ENCODE measurements at places on chromosomes 11 and 22.

DNA sequence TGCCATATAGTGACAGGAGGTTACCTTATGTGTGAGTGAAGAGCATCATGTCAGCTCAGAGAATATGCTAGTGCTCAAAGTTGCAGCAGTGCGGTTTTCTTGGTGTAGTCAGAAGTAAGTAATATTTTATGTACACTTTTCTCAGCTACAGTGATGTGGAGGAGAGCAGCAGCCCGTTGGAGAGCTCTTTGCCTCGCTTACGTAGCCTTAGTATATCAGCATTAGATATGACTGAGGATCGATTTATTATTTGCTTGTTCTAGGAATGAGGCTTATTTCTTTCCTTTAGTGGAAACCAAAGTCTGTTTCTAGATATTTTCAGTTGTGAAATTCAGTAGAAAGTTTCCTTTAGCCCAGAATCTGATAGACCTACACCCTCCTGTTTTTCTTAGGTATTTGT is 63.6 kb downstream of the PPP2R1B start:
- DNase-seq, result no peak

GRCh38 chr11:12800032-12800671 is 125.9 kb downstream of the TEAD1 start:
- no peak for DNase-seq

DNA sequence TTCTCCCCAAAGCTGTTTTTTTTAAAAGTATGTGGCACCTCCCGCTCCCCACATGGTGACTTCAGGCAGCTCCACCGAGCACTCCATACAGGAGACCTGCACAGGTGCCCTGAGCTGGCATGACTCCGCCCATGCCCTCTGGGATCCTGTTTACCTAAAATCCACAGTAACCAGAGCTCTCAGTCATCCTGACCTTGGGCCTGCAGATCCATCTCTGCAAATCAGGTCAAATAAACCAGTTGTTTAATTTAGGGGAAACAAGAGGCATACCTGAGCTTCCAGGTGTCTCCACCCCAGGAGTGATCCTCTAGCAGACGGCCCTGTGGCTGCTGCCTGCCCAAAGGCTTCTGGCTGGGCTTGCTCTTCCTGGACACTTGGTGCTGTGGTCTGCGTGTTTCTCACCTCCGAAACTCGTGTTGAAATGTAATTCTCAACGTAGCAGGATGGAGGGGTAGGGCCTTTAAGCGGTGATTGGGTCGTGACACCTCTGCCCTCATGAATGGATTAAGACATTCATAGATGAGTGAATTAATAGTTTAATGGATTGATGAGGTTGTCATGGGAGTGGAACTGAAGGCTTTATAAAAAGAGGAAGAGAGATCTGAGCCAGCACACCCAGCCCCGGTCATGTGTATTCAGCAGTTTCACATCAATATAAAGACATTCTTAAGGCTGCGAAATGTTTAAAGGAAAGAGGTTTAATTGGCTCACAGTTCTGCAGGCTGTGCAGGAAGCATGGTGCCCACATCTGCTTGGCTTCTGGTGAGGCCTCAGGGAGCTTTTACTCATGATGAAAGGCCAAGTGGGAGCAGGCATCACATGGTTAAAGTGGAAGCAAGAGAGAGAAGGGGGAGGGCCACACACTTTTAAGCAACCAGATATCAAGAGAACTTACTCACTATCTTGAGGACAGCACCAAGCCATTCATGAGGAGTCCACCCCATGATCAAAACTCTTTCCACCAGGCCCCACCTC is 34.1 kb downstream of the LINC01488 start:
- peak; percentile 2 for DNase-seq

DNA sequence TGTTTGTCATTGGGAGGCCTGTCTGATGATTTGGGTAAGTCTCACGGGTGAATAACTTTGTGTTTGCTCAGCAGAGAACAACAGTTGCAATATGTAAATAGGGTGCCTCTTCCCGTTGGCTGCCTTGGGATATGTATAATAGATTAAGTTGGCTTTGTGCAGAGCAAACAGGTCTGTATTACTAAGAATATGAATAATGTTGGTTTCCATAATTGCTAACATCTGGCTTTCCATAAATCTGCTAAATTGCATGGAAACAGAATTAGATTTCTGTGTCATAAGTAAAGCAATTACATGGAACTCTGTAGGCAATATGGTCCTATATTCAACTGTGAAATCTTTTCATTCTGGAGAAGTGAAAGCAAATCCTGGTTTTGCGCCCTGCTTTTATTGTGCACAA is 636.0 kb upstream of the ANO5 start:
- DNase-seq, result no peak
